Brain pericyte (primary cell): ENCODE measurements at places on chromosomes 16 and 17.

DNA sequence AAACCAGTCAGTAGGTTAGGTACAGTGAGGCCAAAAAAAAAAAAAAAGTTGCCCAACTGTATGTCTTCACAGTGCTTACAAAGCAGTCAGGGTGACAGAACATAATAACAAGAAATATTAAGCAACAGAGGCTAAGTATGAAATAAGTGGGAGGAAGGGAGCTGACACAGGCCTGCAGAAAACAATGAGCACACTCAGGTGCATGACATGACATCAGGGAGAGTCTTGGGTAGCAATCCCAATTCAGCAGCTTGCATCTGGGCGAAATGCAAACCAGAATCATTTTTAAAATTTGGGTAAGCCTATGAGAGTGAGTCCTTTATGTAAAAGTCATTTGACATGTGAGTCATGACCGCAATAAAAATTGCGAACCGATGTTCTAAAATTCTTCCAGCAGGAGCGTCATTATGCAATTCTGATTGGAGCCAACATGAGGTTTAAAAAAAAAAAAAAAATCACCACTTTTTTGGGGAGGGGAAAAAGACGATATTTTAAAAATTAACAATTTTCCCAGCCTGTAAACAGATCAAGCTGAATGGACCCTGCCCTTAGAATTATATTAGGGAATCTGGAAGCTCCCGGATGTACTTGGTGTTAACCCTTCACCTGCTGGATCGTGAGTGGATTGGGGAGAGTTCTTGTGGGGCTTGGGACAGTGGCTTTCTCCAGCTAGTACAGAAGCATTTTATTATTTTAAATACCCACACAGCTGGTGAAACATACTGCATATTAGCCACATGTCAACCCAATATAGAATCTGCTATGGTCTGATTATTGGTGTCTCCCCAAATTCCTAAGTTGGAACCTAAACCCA, 127.9 kb downstream of the NPIPB5 start:
- DNase-seq, result no peak

- no peak for DNase-seq
Observed at GRCh38 chr17:46147296-46147695, 45.9 kb downstream of the KANSL1 start.

- DNase-seq, result no peak
Observed at GRCh38 chr16:17235147-17235815, 235.5 kb downstream of the XYLT1 start.

GRCh38 chr17:80826955-80827645, 164.5 kb upstream of the CHMP6 start:
- DNase-seq, result peak; percentile 88

GRCh38 chr17:27951872-27952271, 58.7 kb upstream of the LYRM9 start:
- no peak for DNase-seq

DNA sequence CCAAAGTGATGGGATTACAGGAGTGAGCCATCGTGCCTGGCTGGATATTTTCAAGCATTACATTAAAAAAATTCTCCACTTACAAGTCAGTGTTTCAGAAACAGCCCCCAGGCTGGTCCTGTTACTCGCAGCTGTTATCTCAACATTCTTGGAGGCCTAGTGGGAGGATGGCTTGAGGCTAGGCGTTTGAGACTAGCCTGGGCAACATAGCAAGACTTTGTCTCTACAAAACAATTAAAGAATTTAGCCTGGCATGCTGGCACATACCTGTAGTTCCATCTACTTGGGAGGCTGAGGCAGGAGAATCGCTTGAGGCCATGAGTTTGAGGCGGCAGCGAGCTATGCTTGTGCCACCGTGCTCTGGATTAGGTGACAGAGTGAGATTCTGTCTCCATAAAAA, 26.5 kb upstream of the SPNS3 start:
- DNase-seq, result no peak
